ENCODE measurements at places on chromosomes 16 and 17.

DNA sequence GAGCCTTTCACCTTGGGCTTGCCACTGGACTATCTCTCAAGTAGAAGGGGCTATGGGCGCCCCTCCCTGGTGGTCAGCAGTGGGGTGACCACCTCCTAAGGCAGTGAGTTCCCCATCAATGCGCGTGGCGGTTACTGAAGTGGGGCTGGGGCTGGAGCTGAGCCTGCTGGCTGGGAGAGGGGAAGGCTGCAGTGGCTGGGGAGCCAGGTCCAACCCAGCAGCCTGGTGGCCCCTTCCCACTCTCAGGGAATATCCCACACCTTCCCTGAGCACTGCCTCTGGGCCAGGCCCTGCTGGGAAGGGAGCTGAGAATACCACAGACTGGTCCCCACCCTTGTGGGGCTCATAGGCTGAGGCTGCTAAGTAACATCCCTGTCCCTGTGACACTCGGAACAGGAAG is 19.8 kb upstream of the MPRIP start:
- DNase-seq: no peak

GRCh38 chr17:45063198-45063597 is 2.1 kb downstream of the NMT1 start:
- DNase-seq: no peak

GRCh38 chr16:74720579-74720978 is 19.9 kb upstream of the MLKL start:
- no peak for DNase-seq

DNA sequence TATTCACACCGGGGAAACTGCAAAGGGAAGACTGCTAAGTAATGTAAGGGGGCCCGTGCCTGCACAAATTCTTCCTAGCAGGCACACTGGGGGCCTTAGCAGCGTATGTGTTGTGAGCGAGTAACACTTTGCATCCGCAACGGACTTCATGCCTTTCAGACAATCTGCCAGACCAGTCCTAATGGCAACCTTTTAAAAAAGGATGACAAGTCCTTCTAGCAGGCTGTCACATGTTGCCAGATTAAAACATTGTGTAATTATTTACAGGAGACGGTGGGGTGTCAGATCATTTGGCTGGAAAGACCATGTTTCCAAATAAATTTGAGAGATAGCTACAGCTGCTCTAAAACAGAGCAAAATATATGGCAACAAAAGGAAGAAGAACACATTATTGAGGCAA is 46.1 kb downstream of the CPPED1 start:
- no peak for DNase-seq

DNA sequence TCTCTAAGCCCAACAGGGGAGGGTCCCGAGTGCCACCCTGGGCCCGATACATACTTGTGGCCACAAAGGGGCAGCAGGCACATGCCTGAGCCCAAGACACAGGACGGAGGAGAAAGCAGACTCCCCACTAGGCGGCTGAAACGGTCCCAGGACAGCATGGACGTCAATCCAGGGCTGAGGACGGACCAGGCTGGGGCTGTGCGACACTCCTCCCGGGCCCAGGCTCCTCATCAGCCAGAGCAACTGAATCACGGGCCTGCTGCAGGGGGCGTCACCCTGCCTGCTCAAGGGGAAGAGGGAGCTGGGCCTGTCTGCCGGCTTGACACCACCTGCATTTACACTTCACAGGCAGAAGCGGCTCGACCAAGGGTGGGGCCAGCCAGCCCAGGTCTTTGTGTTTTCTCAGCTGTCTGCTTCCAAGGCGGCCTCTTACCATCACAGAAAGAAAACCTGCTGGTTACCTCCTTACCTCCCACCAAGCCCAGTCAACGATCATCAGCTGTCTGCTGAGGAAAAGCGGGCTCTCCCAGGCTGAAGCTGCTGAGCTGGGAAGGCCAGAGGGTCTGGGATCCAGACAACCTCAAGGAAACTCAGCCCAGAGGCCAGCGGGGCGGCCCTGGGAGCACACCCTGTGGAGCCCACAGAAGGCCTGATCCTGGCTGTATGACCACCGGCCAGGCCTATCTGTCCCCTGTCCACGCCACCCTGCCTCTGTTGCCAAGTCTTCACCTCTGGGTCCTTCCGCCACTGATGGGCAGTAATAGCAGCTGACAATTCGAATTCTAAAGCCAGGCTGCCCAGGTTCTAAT is 26.4 kb downstream of the KIFC3 start:
- DNase-seq: no peak

DNA sequence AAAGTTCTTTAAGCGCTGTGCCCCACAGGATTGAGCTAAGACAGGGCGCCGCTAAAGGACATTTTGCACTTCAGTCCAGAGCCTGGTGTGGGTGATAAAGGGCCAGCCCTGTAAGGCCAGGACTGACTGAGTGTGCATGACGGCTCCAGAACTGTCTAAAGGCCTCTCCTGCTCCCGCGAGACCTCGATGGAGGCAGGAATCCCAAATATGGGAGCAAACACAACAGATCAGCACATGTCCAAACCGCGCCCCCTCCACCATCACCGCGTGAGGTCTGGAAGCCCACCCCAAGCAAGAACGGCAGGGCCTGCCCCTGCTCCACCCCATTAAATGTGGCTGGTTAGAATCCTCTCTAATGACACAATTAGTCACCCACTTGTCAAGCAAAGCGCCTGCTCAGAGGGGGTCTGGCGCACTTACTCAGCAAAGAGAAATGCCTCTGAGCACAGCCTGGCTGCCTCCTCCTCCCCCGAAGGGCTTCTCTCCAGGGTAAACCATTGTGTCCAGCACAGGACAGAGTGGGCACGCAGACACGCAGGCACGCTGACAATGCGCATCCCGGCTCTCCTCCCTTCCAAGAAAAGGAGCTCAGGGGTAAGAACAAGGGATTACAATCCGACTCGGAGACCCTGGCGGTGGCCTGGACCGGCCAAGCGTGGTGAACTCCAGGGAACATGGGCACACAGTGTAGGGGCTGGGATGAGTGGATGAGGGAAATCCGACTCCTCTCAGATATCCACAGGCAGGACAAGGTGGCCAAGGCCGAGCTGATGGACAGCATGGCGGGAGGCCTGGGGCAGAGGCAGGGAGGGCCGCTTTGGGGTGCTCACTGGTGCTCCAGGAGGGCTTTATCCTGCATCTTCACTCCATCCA is 1.5 kb downstream of the MXRA7 start:
- DNase-seq: no peak

- DNase-seq: no peak
Measured at GRCh38 chr16:76796978-76797377, 394.0 kb upstream of the MON1B start.

DNA sequence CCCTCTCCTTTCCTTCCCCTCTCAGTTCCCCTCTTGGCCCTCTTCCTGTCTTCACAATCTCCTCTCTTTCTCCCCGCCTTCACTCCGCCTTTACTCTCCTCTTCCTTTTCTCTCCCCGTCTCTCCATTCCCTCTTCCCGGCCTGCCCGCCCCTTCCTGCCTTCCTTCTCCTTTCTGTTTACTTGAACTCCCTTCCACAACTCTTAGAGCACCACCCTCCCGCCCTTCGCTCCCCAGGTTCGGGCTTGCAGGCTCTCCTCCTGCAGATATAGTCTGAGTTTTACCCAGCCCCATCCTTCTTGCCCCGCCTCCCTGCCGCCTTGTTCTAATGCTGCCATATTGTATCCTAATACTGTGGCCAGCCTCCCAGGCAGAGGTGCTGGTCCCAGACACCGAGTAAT is 201.5 kb upstream of the N4BP1 start:
- no peak for DNase-seq

GRCh38 chr17:9817086-9817485 is 4.8 kb downstream of the GSG1L2 start:
- no peak for DNase-seq

DNA sequence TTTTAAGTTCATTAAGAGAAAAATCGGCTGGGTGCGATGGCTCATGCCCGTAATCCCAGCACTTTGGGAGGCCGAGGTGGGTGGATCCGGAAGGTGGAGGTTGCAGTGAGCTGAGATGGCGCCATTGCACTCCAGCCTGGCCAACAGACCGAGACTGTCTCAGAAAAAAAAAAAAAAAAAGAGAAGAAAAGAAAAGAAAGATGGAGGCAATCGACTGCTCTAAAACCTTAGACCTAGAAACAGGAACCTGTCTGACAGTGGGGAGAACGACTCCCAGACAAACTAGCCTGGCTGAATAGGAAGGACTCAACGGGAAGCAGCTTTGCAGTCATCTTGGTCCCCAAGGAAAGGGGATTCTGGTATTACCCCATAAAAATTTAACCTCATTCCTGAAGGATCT is 13.7 kb downstream of the MRC2 start:
- DNase-seq: no peak

DNA sequence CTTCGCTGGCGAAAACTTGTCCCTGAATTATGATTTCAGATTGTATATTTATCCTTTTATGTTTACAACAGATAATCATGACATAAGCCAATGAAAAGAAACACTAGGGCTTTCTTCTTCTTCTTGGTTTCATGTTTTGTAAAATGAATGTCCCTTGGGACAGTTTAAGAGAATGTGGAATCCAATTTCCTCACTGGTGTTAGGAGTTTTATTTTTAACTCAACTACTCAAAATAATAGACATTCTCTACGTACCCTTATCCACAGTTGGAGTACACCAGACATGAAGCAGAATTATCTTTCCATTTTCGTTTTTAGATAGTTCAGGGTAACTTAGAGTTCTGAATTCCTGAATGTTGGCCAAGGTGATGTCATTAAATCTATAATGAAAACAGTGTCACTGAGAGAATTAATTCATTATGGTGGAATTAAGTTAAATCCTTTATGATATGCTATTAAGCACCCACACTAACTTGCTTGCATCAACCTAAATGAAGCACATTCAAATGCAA is 43.4 kb downstream of the IRX6 start:
- DNase-seq: no peak

- no peak for DNase-seq
Measured at GRCh38 chr17:55632893-55633292, 89.8 kb downstream of the TMEM100 start.

GRCh38 chr16:87800497-87800896 is 34.7 kb upstream of the KLHDC4 start:
- no peak for DNase-seq

Measured in activated CD4-positive, alpha-beta T cell treated with anti-CD3 and anti-CD28 coated beads for 24 hours (primary cell).